Thoracic aorta (tissue), 2 donors: ENCODE measurements at places on chromosomes 3 and 15.

DNA sequence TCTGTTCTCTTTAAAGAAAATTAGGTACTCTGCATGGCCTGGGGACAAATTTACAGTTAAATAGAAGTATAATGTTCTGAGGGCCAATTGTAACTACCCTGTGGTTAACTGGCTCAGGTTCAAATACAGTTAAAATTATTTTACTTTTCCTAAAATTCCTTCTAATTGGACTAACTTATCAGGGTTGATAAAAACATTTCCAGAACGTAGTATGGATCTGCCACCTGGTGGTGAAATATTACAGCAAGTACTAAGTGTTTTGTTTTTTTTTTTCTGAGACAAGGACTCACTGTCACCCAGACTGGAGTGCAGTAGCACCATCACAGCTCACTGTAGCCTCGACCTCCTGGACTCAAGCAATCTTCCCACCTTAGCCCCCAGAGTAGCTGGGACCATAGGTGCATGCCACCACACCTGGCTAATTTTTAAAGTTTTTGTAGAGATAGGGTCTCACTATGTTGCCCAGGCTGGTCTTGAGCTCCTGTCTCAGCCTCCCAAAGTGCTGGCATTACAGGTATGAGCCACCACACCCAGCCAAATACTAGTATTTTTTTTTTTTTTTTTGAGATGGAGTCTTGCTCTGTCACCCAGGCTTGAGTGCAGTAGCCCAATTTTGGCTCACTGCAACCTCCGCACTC lies 29.2 kb downstream of the NEO1 start:
- DNase-seq = no peak

DNA sequence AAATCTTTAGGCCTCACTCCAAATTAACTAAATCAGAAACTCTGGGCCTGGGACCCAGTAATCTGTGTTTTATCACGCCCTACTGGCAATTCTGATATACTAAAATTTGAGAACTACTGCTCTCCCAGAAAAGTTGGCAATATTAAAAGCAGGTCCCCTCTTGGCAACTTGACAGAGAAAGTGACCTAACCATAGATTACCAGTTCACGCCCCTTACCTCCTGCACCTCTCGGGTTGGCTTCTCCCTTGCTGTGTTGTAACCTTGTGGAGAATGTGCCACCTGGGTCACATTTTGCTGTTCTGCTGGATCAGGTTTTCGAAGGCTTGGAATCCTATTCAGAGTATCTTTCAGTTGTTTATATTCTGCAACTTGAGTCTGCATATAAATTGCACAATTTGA lies 59.1 kb downstream of the GOLIM4 start:
- no peak for DNase-seq

DNA sequence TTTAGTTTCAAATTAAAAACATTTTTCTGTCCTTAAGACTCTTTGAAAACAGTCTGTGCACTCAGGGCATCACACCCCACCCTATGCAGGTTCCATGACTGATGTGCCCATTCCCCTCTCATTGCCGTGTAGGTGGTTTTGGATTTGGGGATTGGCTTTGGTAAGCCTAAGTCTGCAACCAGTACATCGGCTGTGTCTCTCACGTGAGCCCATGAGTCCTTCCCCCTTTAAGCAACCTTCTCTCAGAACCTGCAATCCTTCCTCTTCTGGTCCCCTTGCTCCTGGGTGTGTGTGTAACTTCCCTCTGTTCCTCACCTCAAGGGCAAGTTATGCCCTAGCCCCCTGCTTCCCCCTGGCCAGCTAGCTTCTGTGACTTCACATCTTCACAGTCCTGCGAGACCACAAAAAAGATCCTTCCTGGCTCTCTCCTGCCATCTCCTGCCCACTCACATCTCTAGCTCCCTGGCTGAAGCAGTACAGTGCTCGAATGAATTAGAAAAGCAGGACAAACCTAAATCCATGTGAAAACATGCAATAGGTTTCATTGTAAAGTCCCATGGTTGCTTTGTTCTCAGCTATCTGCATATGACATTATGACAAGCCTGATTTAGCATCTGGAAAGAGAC lies 126.7 kb downstream of the UACA start:
- no peak for DNase-seq

- DNase-seq = no peak
Measured at GRCh38 chr3:123267821-123268220, 66.1 kb downstream of the SEC22A start.

- no peak for DNase-seq
Measured at GRCh38 chr3:190444576-190445145, 5.0 kb downstream of the TMEM207 start.

DNA sequence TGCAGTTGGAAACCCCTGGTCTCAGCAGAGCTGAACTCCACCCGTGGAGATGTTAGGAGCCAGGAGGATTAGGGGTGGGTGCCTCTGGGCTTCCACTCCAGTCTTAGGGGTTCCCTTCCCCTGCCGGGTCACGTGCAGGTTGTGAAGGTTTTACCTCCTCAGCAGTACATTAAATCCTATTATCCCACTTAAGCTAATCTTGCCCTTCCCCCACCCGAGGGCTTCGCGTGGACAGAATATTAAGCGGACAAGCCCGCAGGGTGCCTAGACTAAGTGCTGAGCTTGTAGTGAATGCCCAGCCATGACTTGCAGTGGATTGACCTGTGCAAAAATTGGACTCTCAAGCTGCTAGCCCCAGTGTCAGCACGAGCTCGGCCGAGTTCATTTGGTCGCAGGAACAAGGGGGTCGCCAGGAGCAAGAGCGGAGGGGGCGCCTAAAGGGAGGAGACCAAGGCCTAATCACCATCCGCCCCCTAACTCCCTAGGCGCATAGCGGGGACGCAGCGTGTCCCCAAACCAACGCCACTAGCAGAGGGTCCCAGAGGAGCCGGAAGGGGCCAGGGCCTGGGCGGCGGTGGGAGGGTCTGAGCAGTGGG lies 498 bp upstream of the SEMA4B start:
- no peak for DNase-seq

DNA sequence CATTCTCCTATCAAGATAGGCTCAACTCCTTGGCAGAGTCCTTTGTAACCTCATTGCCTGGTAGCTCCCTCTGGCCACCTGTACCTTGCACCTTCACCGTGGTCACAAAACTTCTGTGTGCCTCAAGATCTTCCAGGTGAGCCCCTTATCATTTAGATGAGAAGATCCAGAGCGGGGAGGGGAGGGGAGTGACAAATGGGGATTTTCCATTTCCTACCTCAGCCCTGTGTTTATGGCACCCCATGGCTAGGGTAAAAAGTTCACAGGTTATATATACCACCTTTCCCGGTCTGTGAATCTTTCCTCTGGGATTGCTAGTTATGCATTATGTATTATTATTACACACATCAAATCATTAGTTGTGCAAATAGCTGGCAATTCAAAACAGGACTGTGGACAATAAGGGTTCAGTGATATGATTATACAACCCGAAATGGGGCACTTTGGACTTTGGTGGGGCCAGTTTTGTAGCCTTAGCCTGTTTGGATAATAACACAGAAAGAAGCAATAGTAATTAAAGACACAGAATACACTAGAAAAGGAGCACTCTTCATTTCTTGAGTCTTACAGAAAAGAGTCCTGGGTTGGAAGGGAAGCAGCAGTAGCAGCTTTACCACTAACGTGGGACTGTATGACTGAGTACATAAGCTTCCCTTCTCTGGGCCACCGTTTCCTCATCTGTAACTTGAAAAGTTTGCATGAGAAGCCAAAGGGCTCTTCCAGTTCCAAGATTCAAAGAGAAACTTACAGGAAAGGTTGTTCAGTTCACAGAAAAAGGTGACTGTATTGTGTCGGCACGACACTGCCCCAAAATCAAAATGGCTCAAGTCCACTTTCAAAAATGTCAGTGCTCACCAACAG lies 7.1 kb downstream of the TLE3 start:
- no peak for DNase-seq

- no peak for DNase-seq
Measured at GRCh38 chr15:39587731-39588530, 7.1 kb downstream of the THBS1 start.

DNA sequence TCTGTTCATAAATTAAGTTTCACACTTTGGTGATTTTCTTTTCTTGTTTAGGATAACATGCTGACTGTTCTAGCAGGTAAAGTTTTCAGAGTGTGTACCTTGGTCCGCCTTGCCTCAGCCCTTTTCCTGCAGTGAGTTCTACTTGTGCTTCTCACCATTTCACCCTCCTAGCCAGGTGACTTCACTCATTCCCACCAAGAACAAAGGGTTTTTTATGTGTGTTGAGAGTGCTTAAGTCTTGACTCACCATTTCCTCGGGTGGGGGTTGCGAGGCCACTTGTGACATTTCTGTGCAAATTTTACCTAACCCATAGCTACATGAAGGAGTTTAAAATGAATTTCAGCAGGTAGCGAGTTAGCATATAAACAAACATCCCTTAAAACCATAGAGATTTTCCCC lies 81.4 kb downstream of the C3orf38 start:
- DNase-seq = no peak

DNA sequence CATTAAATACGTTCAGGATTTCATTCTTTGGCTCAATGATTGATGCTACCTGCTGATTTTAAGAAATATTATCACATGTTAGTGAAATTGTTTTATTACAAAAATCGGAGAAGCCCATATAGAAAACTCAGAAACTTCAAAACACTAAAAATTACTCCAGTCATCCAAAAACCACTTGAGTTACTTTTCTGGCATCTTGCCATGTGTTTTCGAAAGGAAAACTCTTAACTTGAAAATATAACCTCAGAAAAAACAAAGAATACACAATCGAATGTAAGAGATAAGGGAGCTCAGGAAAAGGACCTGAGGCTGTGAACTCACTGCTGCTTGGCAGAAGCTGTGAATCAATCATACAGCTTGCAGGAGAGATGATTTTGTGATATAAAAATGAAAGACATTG lies 151.3 kb upstream of the SLITRK3 start:
- DNase-seq = no peak

- DNase-seq = no peak
Measured at GRCh38 chr3:45008117-45008516, 18.0 kb upstream of the CLEC3B start.
